Activated CD8-positive, alpha-beta T cell treated with anti-CD3 and anti-CD28 coated beads for 36 hours (primary cell): ENCODE measurements at places on chromosomes 7 and 10. TPM values are rescaled to one million over a fixed set of nuclear protein-coding genes. Genes with fewer than 3 reads are reported as not detected.

DNA sequence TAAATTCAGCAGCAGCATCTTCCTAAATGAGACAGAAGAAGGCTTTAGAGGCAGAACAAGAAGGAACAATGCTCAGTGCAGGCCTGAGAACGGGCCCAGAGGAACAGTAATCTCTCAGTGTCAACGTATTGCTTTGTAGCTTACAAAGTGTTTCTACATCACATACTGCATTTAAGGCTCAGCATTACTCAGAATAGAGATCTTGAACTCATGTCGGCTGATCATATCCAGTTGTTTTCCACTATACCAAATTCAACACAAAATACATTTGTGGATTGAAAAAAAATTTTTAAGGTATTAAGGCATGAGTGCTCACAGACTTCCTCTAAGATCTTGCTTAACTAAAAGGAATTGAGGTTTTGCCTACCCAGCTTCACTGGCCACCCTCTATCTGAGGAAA lies 325.1 kb downstream of the HPSE2 start:
- no peaks in the 10 kb centered on the region for H3K4me1 ChIP-seq
- no peaks in the 10 kb centered on the region for H3K27me3 ChIP-seq
- DNase-seq = no peak
- H3K4me3 ChIP-seq = no peak overlapping the region

GRCh38 chr7:140447841-140448240 lies 31.5 kb downstream of the MKRN1 start:
- no peak overlapping the region for H3K27ac ChIP-seq
- H3K4me3 ChIP-seq = no peak overlapping the region

DNA sequence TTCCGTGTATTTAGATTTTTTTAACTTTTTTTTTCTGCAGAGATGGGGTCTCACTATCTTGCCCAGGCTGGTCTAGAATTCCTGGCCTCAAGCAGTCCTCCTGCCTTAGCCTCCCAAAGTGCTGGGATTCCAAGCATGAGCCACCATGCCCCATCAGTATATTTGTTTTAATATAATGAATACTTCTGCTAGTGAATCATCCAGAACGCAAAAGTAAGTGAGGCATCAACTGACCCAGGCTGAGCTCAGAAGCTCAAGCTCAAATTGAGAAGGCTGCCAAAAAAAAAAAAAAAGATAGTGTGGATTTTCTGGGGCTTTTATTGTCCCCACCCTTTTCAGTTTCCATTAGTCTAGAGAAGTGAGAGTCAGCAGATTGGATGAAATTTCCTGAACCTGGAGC lies 39.0 kb upstream of the TECTB start:
- no peak overlapping the region for H3K27ac ChIP-seq
- H3K36me3 ChIP-seq = no peaks in the 10 kb centered on the region
- no peak for DNase-seq
- H3K4me1 ChIP-seq = no peaks in the 10 kb centered on the region
- no peak overlapping the region for H3K4me3 ChIP-seq

GRCh38 chr7:45367026-45367425 lies 207.1 kb upstream of the ADCY1 start:
- no peak overlapping the region for H3K4me3 ChIP-seq
- no peak for DNase-seq
- no peaks in the 10 kb centered on the region for H3K4me1 ChIP-seq
- no peak overlapping the region for H3K27ac ChIP-seq

DNA sequence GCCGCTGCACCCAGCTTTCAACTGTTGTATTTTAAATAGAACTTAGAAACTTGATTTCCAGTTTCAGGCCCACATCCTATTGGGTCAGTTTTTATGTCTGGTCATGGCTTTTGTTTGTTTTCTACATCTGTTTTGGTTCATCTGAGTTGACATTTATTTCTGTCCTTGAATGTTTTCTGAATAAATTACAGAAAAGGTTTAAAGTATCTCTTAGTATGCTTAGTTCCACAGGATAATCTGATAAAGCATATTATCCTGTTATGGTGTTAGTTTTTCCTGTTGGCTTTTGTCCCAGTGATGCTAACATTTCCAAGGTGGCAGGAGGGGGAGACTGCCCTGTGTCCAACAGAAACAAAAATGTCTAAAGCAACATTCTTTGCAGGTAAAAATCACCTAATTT lies 733.2 kb downstream of the INHBA start:
- no peaks in the 10 kb centered on the region for H3K4me1 ChIP-seq
- no peak overlapping the region for H3K4me3 ChIP-seq
- H3K36me3 ChIP-seq = no peaks in the 10 kb centered on the region
- no peak overlapping the region for H3K27ac ChIP-seq
- no peak for DNase-seq
- no peaks in the 10 kb centered on the region for H3K27me3 ChIP-seq

GRCh38 chr7:1693991-1694524 lies 24.0 kb downstream of the ELFN1 start:
- H3K4me3 ChIP-seq = no peak overlapping the region
- no peaks in the 10 kb centered on the region for H3K36me3 ChIP-seq
- H3K27me3 ChIP-seq = peaks cover 5% of the 10 kb centered on the region
- no peaks in the 10 kb centered on the region for H3K4me1 ChIP-seq

- no peak overlapping the region for H3K4me3 ChIP-seq
- no peak overlapping the region for H3K27ac ChIP-seq
- no peak for DNase-seq
- no peaks in the 10 kb centered on the region for H3K27me3 ChIP-seq
Observed at GRCh38 chr10:49273626-49274025, 25.3 kb upstream of the C10orf71 start.

GRCh38 chr7:74066626-74067025 lies 17.0 kb upstream of the LIMK1 start:
- H3K36me3 ChIP-seq = no peaks in the 10 kb centered on the region
- DNase-seq = no peak
- H3K27me3 ChIP-seq = no peaks in the 10 kb centered on the region
- H3K27ac ChIP-seq = no peak overlapping the region
- H3K4me1 ChIP-seq = peaks cover 5% of the 10 kb centered on the region
- H3K4me3 ChIP-seq = no peak overlapping the region

GRCh38 chr10:79262959-79263746 lies 84.1 kb upstream of the PPIF start:
- no peak overlapping the region for H3K27ac ChIP-seq
- H3K4me3 ChIP-seq = no peak overlapping the region
- no peaks in the 10 kb centered on the region for H3K27me3 ChIP-seq
- peaks cover 30% of the 10 kb centered on the region for H3K4me1 ChIP-seq
- DNase-seq = no peak

DNA sequence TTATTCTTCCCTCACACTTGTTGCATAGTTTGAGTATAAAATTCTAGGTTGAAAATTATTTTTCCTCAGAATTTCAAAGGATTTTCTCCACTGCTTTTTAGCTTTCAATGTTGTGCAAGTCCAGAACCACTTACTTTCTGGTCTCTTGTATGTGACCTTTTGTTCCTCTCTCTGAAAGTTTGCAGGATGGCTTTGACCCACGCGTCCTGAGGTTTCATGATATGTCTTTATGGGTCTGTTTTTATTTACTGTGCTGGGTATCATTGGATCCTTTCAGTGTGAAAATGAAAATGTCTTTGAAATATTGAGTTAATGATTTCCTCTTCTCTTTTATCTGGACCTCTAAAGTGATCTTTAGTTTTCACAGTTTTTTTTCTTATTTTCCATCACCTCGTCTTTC lies 38.5 kb downstream of the C1GALT1 start:
- no peak overlapping the region for H3K4me3 ChIP-seq
- H3K4me1 ChIP-seq = peaks cover 38% of the 10 kb centered on the region
- peaks cover 41% of the 10 kb centered on the region for H3K36me3 ChIP-seq
- H3K27me3 ChIP-seq = no peaks in the 10 kb centered on the region

The TRIM8 gene
- 39.8 TPM for total RNA-seq

DNA sequence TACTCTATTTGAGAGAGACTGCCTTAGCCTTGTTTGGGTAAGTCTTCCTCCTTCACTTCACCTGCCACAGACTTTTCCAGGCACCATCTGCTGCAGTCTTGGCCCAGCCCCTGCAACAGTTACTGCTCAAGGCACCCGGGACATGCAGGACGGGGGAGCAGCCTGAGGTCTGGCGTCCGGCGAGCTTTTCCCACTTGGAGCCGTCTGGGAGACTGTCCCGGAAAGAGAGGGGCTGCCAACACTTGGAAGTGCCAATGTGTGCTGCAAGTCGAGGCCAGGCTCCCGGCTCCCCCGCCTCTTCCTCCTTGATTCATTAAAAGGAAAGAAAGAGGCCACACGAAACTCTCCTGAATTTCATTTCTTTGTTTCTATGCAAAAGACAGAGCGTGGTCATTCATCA lies 13.7 kb downstream of the HTRA1 start:
- no peaks in the 10 kb centered on the region for H3K36me3 ChIP-seq
- peaks cover 17% of the 10 kb centered on the region for H3K27me3 ChIP-seq
- no peak overlapping the region for H3K4me3 ChIP-seq
- H3K27ac ChIP-seq = no peak overlapping the region
- peaks cover 13% of the 10 kb centered on the region for H3K4me1 ChIP-seq

DNA sequence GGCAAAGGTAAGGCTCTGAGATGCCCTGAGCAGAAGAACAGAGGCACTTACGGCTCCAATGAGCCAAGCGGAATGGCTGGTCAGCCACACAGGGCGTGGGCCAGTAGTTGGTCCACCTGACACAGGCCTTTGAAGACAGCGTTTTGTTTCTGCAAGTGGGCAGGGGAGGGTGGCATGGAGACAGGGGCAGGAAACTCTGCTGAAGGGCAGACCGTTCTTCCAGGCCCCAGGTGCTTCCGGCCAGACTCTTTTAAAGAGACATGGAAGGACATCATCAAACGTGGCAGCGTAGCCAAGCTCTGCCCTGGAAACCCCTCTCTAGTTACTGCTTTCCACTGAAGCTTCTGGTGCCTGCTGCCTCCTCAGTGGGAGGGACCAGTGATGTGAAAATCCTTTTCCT lies 77.5 kb upstream of the KMT2E start:
- H3K27me3 ChIP-seq = no peaks in the 10 kb centered on the region
- DNase-seq = no peak
- H3K27ac ChIP-seq = no peak overlapping the region
- H3K4me3 ChIP-seq = no peak overlapping the region
